Hematopoietic multipotent progenitor cell treated with erythropoietin and hydrocortisone succinate and interleukin-3 and kit ligand, for 4 days (in vitro differentiated cells): ENCODE measurements at places on chromosomes 13 and 19.

GRCh38 chr13:49859560-49859959 is 67.1 kb upstream of the KPNA3 start:
- DNase-seq = no peak

DNA sequence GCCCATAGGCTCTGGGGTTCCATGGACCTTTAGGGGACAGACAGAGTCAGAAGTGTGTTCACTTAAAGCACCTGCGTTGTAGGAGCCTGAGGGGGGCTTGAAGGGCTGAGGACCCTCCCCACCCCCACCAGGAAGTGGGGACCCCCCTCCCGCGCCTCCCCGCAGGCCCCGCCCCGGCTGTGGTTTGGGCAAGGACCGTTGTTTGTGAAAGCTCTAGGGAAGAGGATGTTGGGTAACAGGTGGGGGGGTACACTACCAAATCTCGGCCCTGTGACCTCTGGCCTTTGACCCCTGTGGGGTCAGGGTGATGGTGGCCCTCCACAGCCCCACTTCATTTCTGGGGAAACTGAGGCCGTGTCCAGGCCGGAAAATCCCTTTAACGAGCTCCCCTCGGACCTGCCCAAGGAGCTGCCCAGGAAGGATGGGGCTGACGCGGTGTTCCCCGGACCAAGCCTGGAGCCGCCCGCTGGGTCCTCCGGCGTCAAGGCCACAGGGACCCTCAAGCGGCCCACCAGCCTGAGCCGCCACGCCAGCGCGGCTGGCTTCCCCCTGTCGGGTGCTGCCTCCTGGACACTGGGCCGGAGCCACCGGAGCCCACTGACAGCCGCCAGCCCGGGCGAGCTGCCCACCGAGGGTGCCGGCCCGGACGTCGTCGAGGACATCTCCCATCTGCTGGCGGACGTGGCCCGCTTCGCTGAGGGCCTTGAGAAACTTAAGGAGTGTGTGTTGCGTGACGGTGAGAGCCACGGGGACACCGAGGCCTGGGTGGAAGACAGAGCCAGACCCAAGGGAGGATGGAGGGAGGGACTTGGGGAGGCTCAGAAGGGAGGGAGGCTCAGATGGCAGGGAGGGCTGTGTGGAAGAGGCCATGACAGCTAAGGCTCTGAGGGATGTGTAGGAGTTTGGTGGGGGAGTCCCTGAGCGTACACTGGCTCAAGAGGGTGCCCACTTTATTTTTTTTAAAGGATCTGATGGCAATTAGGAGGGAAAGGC is 1.3 kb downstream of the ARHGAP45 start:
- peak; percentile 83 for DNase-seq

GRCh38 chr19:10634963-10635362 is 9.6 kb downstream of the SLC44A2 start:
- DNase-seq = no peak

DNA sequence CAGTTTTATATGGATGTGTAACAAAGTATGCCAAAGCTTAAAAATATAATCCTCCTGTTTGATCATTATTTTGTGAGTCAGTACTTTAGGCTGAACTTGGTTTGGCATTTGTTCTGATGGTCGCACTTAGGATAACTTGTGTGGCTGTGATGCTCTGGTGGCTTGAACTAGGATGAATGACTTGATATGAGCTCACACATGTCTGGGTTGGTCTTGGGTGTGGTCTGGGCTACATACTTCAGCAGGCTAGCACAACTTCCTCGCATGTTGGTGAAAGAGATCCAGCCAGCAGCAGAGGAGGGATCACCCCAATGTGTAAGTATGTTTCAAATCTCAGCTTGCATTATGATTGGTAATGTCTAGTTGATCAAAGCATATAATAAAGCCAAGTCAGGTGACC is 969.1 kb upstream of the PCDH9 start:
- no peak for DNase-seq

GRCh38 chr13:78398743-78399410 is 204.5 kb downstream of the POU4F1 start:
- no peak for DNase-seq

DNA sequence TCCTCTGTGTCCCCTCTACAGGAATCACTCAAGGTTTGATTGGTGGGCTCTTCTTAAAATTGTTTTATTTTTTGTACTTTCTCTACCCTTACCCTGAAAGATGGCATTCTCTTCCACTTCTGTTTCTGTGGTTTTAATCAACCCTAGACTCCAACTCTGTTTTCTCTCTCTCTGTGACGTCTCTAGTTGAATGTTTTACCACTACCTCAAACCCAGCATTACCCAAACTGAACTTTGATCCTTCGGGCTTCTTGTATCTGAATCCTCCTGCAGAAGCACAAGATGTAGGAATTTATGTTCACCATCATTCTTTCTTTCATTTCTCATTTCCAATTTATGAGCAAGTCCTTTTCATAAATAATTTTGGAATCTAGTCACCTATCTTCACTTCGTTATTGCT is 39.9 kb downstream of the PCCA start:
- peak; percentile 13 for DNase-seq

DNA sequence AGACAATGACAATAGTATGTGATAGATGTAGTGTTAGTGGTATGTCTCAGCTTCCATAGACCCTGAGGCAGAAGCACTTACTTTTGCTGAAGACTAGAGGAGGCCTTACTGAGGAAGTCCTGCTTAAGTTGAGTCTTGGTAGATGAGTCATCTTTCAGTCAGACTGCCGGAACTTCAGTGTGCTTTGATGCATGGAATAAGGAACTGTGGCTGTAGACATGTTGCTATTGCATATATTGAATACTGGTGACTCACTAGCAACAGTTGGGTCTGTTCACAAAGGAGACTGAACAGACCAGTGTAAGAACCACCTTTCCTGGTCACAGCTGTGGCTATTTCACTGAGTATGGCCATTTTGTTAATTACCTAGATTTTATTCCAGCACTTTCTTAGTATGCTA is 1000.6 kb downstream of the OLFM4 start:
- DNase-seq = peak; percentile 21

- no peak for DNase-seq
Observed at GRCh38 chr19:30665449-30665848, 293.3 kb downstream of the ZNF536 start.

GRCh38 chr19:49691243-49692146 is 579 bp downstream of the CPT1C start:
- DNase-seq = peak; percentile 58

- DNase-seq = no peak
Observed at GRCh38 chr19:39355253-39355652, 13.0 kb downstream of the SAMD4B start.

GRCh38 chr13:39729156-39729555 is 73.7 kb downstream of the COG6 start:
- no peak for DNase-seq

DNA sequence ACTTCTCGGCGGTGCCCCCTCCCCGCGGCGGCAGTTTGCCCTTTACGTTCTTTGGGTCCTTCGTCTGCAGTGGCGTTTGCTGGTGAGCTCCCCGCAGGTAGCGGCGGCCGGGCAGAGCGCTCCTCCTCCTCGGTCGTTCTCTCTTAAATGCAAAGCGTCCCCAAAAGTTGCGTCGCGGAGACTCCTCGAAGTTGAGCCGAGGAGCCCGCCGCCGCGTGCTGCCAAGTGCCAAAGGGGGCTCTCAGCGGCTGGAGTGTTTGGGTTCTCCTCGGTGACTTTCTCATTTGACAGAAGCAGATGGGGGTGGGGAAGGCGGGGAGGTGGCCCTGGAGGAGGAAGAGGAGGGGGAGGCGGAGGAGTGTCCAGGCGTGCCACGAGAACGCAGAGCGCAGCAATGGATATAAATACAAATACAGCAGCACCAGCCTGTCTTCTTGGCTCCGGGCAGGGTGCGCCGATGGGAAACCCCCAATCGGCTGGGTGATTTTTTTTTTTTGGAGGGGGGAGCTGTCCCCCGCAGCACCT is at the start of gene SOX21:
Gene SOX21 (minus strand): TSS at position 259 of the 525 bp plus-strand sequence. CDS start 496 bp downstream, outside the sequence.
- DNase-seq = peak; percentile 48

DNA sequence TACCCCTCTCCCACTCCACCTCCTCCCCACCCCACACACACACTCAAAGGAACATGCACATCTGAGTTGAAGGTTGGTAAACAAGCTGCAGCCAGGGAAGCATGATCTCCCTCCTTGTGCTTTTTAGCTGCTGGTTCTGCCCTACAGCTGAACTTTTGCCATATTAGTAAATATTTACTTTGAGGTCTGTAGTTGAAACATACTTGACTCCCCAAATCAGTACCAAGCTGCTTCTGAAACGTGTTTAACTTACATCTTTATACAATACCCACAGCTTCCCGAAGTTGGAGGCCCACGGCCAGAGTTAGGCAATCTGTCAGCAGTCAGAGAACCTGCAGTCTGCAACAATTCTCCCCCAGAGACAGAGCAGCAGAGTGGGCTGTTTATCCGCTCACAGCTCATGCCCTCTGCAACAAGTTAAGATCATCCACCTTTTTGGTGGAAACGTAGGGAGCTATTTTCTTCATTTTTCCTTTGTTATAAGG is 1.5 kb upstream of the PCDH20 start:
- DNase-seq = no peak

DNA sequence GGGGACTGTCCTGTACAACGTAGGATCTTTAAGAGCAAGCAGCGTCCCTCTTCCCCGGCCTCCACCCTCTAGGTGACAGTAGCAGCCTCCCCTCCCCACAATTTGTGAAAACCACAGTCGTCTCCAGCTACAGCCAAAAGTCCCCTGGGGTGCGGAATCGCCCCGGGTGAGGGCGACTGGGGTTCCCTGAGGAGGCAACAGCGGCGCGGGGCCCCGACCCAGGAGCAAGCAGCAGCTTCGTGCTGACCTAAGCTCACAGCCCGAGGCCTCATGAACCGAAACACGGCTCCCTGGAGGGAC is 322 bp downstream of the ZNF558 start:
- DNase-seq = no peak

- DNase-seq = no peak
Observed at GRCh38 chr13:45518525-45519245, 53.9 kb downstream of the COG3 start.

DNA sequence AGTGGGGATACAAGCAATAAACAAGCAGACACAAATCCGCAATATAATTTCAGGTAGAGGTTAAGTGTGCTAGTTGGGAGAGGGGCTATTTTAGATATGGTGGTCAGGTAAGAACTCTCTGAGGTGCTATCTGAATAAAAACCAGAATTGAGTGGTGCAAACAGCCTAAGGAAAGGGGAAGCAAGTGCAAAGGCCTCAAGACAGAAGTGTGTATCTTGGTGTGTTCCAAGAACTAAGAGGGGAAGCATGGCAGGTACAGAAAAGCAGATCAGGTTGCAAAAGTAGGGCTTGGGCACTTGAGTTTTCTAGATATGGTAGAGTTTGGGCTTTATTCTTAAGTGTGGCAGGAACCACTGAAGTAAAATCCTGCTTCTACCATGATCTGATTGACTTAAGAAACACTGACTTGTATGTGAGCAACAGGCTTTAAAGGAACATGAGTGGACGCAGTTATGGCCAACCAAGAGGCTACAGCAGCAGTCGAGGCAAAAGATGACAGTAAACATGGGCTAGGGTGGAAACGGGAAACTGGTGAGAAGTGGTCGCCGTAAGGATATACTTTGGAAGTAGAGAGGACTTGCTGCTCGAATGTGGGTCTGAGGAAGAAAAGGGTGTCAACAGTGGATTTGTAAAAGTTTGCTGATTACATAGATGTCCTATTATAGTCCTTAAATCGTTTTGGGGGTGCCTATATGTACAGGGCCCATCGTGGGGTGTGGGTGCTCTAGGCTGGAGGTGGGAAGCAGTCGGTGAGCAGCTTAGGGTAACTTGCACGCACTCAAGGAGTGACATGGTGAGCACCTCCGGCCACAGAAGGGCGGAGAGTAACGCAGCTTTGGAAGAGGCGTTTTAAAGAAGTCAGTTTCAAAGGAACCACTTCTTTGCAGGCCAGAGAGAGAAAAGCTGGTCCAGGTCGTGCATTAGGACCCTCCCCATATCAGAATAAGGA is 677 bp downstream of the TGDS start:
- peak; percentile 57 for DNase-seq

DNA sequence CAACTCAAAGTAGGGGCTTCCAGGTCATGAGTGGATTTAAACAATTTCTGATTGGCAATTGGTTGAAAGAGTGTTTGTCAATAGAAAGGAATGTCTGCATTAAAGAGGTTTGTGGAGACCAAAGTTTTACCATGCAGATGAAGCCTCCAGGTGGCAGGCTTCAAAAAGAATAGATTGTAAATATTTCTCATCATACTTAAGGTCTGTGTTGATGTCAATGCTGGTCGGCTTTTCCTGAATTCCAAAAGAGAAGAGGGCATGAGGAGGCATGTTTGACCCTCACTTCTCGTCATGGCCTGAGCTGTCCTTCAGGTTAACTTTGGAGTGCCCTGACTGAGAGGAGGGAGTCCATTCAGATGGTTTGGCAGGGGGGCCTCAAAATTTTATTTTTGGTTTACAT is 125.4 kb upstream of the RFC3 start:
- no peak for DNase-seq

DNA sequence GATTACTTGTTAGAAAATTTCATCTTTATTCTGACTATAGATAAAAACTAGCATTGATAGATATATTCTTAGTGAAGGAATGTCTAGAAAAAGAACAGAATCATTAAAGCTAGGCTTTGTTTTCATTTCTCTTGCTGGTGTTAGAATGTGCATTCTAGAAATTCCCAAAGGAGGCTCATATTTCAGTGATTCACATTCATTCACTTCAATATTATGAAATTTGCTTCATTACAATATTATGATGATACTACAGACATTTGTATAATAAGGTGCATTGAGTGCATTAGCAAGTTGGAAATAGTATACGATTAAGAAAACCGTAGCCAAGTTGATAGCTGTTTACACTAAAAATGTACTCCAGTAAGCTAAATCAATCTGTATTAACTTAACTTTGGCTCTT is 70.7 kb upstream of the MYCBP2 start:
- DNase-seq = no peak

GRCh38 chr13:101639711-101640110 is 187.2 kb downstream of the ITGBL1 start:
- DNase-seq = no peak

DNA sequence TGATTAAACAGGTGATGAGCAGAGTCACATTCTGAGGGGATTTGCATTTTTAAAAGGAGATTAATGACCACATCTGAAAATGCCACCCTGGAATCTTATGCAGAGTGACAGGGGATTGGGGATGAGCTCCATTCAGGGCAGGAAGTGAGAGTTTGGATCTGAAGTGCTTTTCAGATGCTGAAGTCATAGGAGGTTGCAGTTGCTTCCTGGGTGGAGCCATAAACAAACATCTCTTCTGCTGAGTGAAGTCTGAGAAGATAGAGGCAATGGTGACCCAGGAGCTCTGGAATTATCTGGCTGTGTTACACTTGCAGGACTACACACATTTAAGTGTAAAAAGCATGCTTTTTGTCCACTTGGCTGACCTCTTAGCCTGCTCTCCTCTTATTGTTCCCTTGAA is 51.4 kb upstream of the PSG8 start:
- no peak for DNase-seq

DNA sequence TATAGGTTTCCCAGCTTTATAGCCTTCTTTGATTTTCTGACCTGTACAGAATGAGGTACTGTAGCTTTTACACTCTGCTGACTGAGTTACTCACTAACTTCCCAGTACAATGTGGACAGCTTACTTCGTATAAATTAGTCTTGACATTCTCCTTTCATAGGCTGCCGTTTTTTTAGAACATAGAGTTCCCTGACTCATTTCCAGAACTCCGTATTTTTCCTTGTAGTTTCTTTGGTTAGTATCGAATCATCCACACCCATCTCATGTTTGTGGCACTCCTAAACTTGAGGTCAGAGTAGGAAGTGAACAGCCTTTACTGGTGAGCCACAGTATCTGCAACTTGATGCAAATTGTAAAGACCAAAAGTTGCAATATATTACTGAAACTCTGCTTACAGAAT is 303.9 kb downstream of the SLITRK5 start:
- DNase-seq = no peak
